Femur (tissue), 1 donor: ENCODE measurements at places on chromosomes 3 and 15.

DNA sequence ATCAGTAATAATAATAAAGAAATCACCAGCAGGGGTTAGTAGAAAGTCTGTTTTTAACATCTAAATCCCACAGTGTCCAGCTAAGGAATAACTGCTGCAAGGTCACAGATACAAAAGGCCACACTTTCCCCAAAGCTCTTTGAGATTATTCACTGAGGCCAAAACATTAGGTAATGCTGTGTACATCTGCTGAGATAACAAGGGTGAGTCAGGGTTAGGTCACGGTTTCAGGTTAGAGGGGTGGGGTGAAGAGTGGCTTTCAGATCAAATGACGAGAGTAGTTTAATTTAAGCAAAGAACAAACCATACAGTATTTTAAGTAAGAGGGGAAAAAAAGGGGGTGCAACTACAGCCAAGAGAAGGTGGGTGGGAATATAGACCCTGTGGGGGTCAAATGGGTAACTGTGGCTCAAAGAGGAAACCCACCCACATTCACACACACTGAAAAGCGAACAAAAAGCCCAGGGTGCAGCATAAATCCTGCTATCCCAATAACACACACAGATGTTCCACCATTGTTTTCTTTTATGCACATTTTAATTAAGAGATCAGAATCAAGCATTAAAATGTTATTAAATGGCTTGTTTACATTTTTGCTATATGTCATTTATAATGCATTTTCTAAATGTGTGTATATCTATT, 412.9 kb downstream of the TIGIT start:
- DNase-seq: no peak

- DNase-seq: no peak
These were observed 22.1 kb upstream of the CHRM5 start for GRCh38 chr15:33946152-33946551.

- no peak for DNase-seq
These were observed 130.4 kb upstream of the ADAMTS9 start for GRCh38 chr3:64818196-64818595.

- peak; percentile 29 for DNase-seq
These were observed 272.5 kb downstream of the ZBTB20 start for GRCh38 chr3:114874522-114874971.

GRCh38 chr15:29890336-29891095, 68.2 kb upstream of the TJP1 start:
- DNase-seq: no peak

GRCh38 chr3:127899766-127900165, 15.3 kb upstream of the KBTBD12 start:
- DNase-seq: no peak

GRCh38 chr3:46453526-46454208, 11.0 kb downstream of the LTF start:
- no peak for DNase-seq

DNA sequence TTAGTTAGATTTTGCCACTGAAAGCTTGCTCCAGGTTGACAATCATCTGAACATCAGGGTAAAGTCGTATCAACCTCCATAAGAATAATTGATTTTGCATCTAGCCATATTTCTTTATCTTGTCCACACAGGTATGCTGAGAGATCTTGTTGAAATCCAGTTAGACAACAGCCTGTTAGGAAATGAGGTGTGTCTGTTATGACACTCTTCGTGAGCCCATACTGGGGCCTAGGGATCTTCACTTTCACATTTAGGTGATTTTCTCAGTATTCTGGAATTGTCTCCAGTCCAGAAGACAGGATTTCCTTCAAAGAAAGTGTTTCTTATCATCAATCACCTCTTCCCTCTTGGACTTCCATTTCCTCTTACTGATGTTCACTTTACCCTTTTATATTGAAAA, 18.1 kb downstream of the DNAJB11 start:
- no peak for DNase-seq

DNA sequence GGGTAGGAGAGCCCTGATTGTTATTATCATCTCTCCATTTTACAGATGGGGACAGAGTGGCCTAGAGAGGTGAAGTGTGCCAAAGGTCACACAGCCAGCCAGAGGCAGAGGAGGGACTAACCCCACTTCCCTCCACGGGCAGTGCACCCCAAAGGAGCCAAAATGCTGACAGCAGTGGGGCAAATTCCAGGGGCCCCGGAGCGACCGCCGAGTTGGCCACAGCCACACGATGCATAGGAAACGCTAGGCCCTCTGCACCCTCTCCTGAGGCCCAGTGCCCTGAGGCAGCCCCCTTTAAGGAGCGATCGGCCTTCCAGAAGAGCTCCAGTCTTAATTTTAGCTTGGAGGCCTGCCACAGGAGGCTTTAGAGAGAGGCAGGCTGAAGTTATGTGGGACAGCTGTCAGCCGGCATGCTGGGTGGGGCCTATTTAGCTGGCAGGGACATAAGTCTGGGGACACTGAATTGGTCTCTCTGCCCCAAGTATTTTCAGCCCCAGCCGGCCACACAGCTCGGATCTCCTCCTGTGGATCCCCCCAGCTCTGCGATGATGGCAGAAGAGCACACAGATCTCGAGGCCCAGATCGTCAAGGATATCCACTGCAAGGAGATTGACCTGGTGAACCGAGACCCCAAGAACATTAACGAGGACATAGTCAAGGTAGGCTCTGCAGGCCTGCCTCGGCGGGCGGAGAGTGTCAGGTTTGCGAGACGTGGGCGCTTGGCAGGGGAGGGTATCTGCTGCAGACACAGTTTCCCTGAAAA, at the start of gene CAV3:
Gene CAV3 (plus strand): TSS at position 471 of the 763 bp plus-strand sequence. CDS start 75 bp downstream, at position 546.
- DNase-seq: peak; percentile 84

DNA sequence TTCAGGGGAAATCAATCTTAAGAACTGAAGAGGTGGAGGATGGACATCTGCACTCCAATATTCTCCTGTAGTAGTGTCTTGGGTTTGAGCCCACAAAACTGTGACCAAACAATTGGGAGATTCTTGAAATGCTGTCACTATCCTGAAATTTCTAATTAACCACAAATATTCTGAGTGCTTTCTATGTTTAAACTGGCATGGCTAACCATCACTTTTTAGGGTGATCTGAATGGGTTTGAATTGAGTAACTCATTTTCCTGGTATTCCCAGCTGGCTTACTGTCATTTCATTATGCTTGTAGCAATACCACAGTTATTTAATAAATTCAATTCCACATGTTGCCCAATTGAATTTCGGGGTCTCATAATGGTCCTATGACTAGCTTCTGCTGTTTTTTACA, 216.9 kb upstream of the DCBLD2 start:
- no peak for DNase-seq

DNA sequence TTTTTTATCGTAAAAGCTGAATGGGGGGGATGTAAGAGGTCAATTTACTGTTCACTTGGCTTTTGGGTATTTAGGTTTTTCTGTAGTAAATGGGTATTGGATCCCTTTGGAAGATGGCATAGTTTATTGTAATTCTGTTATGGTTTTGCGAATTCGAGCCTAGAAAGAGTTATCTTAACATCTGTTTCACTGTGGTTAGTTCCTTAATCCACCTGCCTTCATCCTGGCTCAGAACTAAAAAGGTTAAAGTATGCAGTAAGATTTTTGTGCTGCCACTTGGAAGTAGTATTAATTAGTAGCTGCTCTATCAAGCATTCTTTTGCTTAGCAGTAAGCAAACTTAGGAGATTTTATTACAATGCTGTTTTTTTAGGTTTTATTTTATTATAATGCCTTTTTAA, 62.4 kb downstream of the ARIH1 start:
- no peak for DNase-seq
